ENCODE measurements at places on chromosomes 1 and 21.

DNA sequence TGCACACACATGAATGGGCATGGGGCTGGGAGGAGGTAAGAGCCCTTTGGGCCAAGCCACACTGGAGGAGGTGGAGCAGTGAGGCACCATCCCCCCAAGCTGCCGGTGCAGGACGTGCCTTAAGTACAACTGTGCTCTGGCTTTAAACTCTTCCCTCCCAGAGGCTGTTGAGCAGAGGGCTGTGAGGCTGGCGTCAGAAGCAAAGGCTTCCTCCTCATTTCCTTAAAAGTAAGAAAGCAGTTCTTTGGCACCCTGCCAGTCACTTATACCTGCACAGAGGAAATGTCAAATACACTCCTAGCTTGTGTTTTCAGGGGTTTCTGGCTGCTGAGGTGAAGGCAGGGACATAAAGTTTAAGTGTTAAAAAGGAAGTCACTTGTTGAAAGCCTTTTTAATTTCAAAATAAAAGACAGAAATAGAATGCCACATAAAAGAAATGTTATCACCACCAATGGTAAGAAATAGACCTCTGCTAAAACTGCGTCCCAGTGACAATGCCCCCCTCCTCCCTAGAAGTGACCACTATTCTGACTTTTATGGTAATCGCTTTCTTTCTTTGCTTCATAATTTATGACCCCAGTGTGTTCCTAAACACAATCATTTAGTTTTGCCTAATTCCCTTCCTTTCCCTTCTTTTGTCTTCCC lies 33.0 kb downstream of the LAMC2 start:
- no peak overlapping the region for H3K27ac ChIP-seq
- no peak overlapping the region for H3K4me3 ChIP-seq
- DNase-seq = peak; percentile 73
- no peaks in the 10 kb centered on the region for H3K27me3 ChIP-seq
- H3K4me1 ChIP-seq = peaks cover 19% of the 10 kb centered on the region
- no peaks in the 10 kb centered on the region for H3K36me3 ChIP-seq

DNA sequence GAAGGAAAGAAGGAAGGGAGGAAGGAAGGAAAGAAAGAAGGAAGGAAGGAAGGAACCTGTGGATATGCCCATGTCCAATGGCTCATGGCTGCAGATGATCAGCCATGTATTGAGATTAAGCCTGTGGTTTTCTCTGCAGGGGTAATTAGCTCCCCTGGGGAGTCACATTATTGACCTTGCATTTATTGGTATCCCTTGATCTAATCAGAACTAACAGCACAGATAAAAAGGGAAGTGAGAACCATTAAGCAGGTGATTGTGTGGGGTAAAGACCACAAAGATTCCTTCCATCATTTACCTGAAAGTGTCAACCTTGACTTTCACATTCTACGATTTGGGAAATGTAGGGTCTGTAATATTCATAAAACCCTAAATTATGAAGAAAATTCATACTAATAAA lies 390.7 kb downstream of the BRINP2 start:
- no peak for DNase-seq
- no peaks in the 10 kb centered on the region for H3K4me1 ChIP-seq
- H3K27ac ChIP-seq = no peak overlapping the region
- no peaks in the 10 kb centered on the region for H3K36me3 ChIP-seq
- no peak overlapping the region for H3K4me3 ChIP-seq
- H3K27me3 ChIP-seq = no peaks in the 10 kb centered on the region

GRCh38 chr21:42120101-42120902 lies 49.2 kb downstream of the UMODL1 start:
- H3K4me3 ChIP-seq = no peak overlapping the region
- H3K27me3 ChIP-seq = peaks cover 66% of the 10 kb centered on the region
- no peaks in the 10 kb centered on the region for H3K36me3 ChIP-seq

GRCh38 chr1:214332946-214333798 lies 52.2 kb downstream of the SMYD2 start:
- DNase-seq = no peak
- H3K4me1 ChIP-seq = peaks cover 6% of the 10 kb centered on the region

DNA sequence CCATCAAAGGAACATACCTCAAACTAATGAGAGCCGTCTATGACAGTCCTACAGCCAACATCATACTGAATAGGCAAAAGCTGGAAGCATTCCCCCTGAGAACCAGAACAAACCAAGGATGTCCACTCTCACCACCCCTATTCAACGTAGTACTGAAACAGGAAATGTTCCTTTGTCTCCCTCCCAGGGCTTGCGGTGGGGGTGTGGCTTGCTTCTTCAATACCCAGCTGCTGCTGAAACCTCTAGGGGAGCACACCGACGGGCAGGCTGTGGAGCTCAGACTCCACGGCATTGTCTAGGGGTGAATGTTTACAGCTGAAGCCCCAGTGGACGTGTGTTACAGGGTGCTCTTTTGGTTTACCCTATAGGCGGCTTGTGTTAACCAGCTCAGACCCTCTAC lies 30.5 kb upstream of the B3GALT2 start:
- no peaks in the 10 kb centered on the region for H3K27me3 ChIP-seq
- DNase-seq = no peak
- no peaks in the 10 kb centered on the region for H3K36me3 ChIP-seq

DNA sequence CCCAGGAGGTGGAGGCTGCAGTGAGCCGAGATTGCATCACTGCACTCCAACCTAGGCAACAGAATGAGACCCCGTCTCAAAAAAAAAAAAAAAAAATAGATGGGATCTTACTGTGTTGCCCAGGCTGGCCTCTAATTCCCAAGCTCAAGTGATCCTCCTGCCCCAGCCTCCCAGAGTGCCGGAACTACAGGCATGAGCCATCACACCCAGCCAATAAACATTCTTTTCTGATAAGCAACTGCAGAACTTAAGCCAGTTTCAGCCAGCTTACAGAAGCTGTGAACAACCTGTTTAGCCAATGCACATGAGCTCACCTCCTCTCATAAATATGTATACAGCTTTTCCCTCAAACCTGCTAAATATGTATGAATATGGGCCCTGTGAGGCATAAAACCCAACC lies 3.1 kb upstream of the MIIP start:
- no peak for DNase-seq
- no peak overlapping the region for H3K27ac ChIP-seq
- H3K4me3 ChIP-seq = no peak overlapping the region
- no peaks in the 10 kb centered on the region for H3K27me3 ChIP-seq
- H3K36me3 ChIP-seq = peaks cover 22% of the 10 kb centered on the region
- H3K4me1 ChIP-seq = peaks cover 22% of the 10 kb centered on the region

GRCh38 chr1:7634546-7635240 lies 136.4 kb upstream of the VAMP3 start:
- H3K27ac ChIP-seq = no peak overlapping the region
- no peaks in the 10 kb centered on the region for H3K36me3 ChIP-seq
- no peak overlapping the region for H3K4me3 ChIP-seq
- no peak for DNase-seq
- H3K4me1 ChIP-seq = no peaks in the 10 kb centered on the region

GRCh38 chr1:227778401-227778947 lies 37.0 kb upstream of the PRSS38 start:
- DNase-seq = no peak
- H3K27ac ChIP-seq = no peak overlapping the region
- no peaks in the 10 kb centered on the region for H3K27me3 ChIP-seq
- no peaks in the 10 kb centered on the region for H3K4me1 ChIP-seq

- no peaks in the 10 kb centered on the region for H3K27me3 ChIP-seq
- peaks cover 10% of the 10 kb centered on the region for H3K36me3 ChIP-seq
These were observed 8.3 kb downstream of the MAPKAPK2 start for GRCh38 chr1:206693029-206693428.

Measured in left lung (tissue), 14 donors.